ENCODE measurements at places on chromosomes 11 and 22.

DNA sequence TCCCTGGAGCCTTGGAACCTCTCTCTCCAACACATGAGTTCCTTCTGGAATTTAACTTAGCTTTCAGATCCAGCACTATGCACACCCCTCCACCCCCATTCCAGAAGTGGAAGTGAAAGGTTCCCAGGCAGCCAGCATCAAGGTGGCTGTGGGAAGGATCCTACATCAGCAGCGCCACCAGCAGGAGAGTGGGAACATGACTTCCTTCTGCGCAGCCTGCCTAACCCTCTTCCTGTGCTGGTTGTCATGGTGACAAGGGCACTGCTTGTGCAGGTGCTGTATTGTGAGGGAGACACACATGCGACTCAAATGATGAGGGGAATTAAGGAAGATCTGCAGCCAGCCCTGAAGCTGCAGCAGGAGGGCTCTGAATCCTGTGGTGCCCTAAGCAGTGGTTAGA is 904.5 kb upstream of the API5 start:
- DNase-seq, result no peak

DNA sequence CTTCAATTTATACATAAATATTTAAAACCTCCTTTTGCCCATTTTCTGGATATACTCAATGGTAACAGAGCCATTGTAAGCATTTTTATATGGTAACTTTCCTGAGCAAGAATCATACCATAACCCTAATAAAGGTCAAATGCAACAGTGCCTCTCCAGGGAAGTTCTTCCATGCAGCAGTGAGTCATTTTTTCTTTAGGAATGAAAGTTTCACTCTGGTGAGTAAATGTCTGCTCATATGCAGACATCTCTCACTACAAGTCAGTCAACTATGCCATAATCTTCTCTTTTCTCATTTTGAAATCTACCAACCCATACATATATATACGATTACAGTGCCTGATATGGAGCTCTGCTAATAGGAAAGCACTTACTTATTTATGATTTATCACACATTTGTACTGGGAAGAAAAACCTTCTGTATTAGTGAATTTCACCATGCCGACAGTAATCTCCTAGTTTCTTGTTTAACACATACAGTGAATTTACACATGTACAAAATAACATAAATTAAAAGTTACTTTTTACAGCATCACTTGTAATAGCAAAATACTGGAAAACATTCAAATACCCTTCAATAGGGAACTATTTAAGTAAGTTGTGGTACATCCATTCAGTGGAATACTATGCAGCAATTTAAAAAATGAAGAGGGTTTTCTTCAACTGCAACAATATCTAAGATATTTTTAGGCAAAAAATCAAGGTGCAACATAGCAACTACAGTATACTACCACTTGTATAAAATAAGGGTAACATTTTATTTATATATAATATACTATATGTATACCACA is 16.0 kb downstream of the STK33 start:
- no peak for DNase-seq

DNA sequence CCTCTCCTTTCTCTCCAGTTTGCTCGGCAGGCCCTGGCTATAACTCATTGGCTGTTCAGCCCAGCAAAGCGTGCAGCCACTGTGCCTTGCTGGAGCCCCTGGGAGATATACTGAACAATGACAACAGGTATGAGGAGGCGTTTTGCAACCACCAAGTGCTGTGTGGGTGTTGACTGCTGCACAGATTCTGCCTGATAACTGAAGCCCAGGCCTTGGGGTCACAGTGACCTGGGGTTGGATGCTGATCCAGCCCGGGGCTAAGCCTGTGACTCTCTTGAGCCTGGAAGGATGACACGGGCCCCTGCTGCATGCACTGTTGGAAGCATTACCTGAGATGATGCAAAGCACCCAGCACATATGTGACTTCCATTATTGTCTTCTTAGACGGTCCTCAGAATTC is 13.7 kb upstream of the A4GALT start:
- DNase-seq, result no peak

- DNase-seq, result no peak
Observed at GRCh38 chr11:122803716-122804115, 34.6 kb upstream of the CRTAM start.

DNA sequence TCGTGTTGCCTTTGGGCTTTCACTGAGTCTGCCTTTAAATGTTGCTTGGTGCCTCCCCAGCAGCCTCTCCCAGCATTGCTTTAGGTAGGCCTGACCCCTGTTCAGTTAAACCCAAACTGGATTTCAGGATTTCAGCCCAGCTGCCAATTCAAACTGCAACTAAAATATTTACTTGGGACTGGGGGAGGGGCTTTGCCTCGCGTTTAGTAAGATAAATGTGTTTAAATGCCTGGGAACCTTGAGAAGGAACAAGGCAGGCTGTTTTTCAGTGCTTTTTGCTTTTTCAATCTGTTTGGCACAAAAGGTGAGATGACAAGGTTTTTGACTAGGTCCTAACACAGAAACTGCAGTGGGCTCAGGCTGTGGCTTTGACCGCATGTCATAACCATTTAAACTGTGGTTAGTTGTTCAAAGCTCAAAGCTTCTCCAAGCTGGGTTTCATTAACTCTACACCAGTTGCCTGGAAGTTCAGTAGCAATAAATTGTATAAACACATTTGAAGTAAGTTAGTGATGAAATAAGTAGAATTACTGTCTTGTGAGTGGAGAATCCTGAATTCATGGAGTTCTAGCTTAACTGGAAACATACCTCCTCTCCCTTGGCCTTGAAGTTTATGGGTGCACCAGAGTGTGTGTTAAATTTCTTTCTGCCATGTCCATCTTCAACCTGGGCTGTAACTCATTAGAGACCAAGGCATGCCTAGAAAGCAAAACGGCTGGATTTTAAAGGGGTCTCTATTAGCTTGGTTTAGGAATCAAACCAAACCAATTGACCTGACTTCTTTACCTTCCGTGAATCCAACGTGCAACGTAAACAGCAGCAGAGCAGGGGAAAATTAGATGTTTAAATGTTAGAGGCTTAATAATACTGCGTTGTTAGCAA is 3.6 kb downstream of the PKNOX2 start:
- DNase-seq, result no peak

- no peak for DNase-seq
Observed at GRCh38 chr11:119337581-119338317, 2.9 kb downstream of the C1QTNF5 start.

DNA sequence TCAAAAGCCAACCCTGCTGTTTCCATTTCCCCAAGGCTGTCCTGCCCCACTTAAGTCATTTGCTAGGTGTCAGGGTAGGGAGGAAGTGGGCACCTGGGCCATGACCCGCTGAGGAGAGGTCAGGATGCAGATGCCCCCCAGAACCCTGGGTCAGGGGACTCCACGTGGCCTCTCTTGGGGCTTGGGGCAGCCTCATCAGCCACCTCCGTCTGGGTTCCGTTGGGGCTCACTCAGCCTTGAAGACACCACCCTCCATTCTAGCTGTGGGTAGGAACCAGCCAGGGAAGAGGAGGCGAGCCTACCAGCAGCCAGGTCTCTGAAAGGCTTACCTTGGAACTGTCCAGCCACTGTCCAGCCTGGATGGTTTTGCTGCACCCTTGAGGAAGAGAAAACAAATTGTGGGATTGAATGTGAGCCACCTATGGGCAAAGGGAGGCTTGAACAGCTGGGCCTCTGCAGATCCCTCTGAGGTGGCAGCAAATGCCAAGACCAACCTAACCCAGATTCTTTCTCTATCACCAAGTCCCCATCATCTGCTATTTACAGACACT is 2.5 kb downstream of the APOL4 start:
- DNase-seq, result no peak

GRCh38 chr11:3971756-3972404 is 116.4 kb downstream of the STIM1 start:
- DNase-seq, result no peak

DNA sequence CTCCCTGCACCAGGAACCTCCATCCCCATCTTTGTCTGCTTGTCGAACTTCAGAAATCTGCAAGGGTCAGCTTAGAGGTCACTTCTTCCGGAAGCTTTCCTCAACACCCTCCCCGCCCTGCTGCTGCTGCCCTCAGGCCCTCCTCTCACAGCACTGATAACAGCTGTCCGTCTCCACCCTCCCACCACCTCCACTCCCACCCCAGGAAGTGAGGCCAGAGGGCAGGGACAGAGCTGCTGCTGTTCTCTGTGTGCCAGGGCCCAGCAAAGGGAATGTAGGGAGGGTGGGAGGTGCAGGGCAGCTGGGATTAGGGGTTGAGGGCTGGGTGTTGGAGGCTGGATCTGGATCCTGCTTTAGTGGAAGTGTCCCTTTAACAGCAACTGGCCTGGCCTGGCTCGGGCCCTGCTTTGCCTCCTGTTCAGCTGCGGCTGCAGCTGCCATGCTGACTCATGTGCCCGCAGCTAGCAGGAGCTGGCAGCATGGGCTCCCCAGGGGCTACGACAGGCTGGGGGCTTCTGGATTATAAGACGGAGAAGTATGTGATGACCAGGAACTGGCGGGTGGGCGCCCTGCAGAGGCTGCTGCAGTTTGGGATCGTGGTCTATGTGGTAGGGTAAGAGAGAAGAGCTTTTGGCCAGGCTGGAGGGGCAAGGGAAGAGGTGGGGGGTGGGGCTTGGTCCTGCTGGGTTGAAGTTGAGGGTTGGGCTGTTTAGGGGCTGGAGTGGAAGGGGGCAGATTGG is at the start of gene P2RX6:
P2RX6 (plus strand) TSS at position 440 of the 740 bp plus-strand sequence; CDS start at position 450, 10 bp downstream.
- DNase-seq, result no peak
